ENCODE measurements at places on chromosomes 11 and 22. TPM values are rescaled to one million over a fixed set of nuclear protein-coding genes. Genes with fewer than 3 reads are reported as not detected.

The KCNK4 gene
- total RNA-seq: 0.68 TPM

The HEPHL1 gene
- not detected for total RNA-seq

The SCGB1A1 gene
- not detected for total RNA-seq

The OR8A1 gene
- total RNA-seq: 0.61 TPM

The NCF4 gene
- total RNA-seq: not detected

The C11orf52 gene
- not detected for total RNA-seq

The MMP13 gene
- 0.24 TPM for total RNA-seq

The GAB2 gene
- 8.8 TPM for total RNA-seq

All from A375 (cell line).